Stimulated activated CD8-positive, alpha-beta memory T cell treated with anti-CD3 and anti-CD28 coated beads, Interleukin-15, amount 100 ng/mL, for 24 hours (primary cell): ENCODE measurements at places on chromosomes 5 and 9.

DNA sequence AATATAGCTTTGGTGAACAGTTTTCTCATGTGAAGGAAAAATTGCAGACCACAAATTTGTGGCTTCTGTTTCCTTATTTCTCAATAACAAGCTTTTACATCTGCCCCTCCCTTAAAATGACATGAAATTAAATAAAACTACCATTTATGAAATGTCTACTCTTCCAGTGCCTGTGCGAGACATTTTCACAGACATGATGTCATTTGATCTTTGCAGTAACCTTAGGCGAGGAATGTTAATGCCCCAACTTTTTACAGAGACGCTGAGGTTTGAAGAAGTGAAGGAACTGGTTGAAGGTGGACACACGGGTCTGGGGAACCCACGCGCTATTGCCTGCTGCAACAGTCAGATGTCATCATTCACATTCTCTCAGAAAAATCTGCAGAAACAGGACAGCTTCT is 61.5 kb downstream of the OSTF1 start:
- no peak for DNase-seq

GRCh38 chr9:113293285-113293878 is 9.8 kb downstream of the RNF183 start:
- no peak for DNase-seq

- no peak for DNase-seq
Observed at GRCh38 chr9:74556685-74557084, 59.5 kb downstream of the RORB start.

- no peak for DNase-seq
Observed at GRCh38 chr5:172902497-172903472, 56.4 kb upstream of the RPL26L1 start.

GRCh38 chr5:145811834-145812625 is 23.1 kb downstream of the PRELID2 start:
- no peak for DNase-seq

DNA sequence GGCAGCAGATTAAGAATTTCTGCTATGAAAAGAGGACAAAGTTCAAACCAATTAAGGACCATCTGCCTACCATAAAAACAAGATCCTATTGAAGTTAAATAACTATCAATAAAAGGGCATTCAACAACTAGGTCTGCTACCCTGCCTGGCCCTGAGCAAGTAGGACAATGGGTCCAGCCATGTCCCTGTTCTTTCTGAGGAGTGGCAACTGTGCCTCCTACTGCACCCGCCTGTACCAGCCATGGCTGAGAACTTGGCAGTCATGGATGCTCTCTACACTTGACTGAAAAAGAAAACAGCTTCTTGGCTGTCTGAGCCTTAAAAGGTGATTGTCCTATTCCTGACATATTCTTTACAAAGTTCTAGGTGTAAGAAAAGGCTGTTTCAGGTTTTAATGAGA is 652.4 kb downstream of the PDE4D start:
- DNase-seq: no peak

DNA sequence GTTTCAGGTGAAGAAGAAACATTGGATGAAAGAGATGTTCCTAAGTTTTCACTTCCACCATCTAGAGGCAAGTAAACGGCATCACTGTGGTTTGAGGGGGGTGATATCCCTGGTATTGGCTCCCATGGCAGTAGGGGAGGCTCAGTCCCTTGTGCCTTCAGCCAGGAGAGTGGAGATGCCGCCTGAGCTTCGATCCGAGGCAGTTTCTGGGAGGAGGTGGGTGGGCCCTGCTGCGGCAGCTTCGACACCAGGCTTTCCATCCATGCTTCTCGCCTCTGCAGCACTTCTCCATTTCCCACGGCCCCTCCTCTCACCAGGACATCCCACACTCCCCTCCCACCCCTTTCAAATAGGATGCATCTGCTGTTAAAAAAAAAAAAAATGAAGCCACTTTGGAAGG is 258.3 kb downstream of the GADD45G start:
- DNase-seq: no peak

DNA sequence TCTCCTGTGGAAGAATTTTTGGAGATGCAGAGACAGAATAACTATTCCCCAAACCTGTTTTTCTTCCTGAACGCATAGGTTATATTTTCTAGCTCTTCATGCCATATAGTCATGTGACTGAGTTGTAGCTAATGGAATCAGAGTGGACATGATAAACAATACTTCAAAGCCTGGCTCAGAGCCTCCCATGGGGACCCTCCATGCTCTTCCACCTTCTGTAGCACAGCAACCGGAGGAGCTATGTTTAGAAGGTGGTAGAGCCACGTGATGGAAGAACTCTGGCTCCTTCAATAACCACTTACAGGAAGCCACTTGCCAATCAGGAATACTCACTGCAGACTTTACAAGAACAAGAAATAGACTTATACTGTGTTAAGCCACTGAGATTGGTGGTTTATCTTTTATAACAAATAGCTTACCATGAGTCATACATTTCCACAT is 39.2 kb downstream of the NADK2 start:
- no peak for DNase-seq

DNA sequence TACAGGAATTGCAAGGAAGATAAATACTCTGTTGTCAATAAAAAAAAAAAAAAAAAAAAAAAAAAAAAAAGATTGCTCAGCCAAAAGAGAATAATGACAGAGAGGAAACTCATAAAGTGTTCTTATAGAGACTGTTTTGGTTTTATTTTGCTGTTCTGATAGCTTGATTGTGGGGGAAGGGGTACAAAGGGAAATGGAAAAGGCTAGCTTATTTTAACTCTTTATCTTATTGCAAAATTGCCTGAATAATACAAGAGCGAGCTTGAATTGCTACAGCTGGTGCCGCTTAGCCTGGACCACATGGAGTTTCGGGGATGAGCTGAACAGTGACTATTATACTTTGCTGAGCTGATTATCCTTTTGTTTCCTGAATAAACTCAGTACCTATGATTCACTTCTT is 31.0 kb upstream of the SHISAL2B start:
- no peak for DNase-seq

- peak; percentile 42 for DNase-seq
Observed at GRCh38 chr5:43019614-43020398, 20.3 kb downstream of the ANXA2R start.

DNA sequence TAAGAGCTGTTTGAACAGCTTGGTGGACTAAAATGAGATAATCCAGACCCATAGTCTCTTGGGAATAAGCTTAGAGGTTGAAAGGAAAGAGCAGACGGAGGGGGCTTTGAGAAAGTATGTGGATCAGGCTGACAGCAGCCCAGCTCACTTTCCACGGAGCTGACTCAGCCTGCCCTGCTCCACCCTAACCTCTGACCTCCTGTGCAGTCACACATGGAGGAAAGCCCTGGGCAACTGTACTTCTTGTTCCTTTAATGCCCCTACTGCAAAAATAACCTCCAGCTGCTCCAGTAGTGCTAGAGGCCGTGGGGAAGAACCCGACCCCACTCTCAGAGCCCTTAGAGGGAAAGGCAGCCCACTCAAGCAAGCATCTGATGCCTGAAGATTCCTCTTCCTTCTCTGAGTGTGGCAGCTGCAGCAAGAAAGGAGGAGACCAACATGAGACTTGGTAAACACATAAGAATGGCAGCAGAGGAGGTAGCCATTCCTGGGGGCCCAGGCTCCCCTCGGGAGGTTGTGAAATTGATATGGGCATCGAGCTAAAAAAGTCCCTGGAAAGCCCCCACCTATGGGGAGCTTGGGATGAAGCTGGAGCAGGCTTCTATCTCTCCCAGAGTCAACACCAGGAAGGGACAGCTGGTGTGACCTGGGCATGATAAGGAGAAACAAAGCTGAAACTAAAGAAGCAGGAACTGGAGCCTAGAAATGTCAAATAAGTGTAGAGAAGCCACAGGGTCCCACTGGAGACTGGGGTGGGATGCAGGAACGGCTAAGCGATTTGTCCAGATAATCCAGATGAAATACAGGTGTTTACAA is 204.3 kb downstream of the PIK3R1 start:
- no peak for DNase-seq

- DNase-seq: no peak
Observed at GRCh38 chr5:73218552-73219171, 45.7 kb downstream of the TMEM174 start.

- DNase-seq: no peak
Observed at GRCh38 chr5:132457371-132458225, 33.0 kb downstream of the IRF1 start.

GRCh38 chr5:136054142-136055019 is 25.6 kb downstream of the TGFBI start:
- no peak for DNase-seq

- DNase-seq: no peak
Observed at GRCh38 chr5:103102234-103102633, 17.7 kb downstream of the GIN1 start.

GRCh38 chr5:90056911-90057705 is 352.4 kb downstream of the CETN3 start:
- DNase-seq: no peak

DNA sequence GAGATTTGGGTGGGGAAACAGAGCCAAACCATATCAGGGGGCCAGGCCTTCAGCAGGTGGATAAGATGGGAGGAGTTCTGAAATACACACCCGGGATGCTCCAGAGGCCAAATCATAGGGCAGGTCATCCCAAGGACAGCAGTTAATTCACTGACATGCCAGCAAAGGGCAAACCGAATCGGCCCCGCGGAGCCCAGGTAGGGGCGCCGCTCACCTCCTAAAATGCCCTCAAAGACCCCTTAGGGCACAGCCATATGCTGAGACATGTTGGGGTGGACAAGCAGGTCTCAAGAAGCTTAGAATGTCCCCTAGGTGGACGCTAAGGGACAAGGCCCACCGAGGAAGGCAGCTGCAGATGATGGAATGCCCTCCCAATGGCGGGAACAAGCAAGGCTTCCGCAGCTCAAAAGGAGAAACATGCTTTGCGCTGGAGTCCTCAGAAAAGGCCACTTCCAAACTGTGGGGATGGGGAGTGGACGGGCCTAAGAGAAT is 144.9 kb downstream of the ERCC6L2 start:
- no peak for DNase-seq

DNA sequence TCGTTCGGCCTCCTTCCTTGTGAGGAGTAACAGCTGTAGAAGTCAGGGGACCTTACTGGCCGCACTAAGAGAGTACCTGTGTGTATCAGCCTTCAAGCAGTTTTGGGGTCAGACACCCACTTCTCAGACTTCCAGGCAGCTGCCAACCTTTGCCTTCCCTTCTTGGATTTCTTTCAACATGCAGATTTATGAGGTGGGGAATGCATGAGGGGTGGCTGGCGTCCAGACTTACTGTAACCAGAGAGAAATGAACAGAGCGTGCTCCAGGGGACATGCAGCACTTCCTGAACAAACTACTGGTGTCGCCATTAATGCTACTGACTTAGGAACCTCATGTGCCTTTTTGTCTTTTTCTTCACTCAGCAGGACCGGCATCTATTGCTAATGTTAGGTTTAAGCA is 46.7 kb downstream of the INSYN2B start:
- DNase-seq: no peak

DNA sequence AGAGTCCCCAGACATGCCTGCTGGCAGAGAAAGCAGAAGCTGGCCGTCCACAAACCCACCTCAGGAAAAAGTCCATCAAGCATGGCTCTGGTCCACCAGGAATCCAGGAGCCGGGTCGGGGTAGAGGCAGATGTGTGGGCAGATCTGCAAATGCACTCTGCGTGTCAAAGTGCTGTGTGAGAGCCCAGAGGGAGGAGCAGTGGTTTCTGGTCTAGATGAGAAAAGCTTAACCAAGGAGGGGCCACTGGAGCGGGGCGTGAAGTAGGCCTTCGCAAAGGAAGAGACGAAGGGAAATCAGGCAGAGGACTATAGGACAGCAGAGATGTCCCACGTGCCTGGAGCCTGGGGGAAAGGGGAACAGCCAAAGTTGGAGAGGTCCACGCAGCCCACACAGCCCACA is 40.0 kb downstream of the TTLL11 start:
- DNase-seq: no peak

DNA sequence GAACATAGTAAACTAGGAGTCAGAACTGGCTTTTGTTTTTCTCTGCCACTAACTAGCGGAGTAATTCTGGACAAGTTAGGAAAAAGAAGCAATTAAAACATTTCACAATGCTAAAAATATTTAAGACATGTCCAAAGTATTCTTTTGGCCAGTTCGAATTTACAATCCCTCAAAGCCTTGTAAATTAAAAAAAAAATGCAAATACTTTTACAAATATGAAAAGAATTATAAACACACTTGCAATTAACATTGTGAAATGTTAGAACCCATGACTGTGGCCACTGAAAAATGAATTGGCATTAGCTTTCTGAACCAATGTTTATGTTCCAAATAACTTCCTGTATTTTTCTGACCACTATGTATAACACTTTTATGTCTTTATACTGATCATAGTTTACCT is 2.2 kb downstream of the RAD1 start:
- no peak for DNase-seq

GRCh38 chr5:141952020-141952419 is 6.0 kb downstream of the PCDH12 start:
- no peak for DNase-seq

GRCh38 chr9:131239161-131239975 is 36.9 kb downstream of the FAM78A start:
- DNase-seq: no peak

DNA sequence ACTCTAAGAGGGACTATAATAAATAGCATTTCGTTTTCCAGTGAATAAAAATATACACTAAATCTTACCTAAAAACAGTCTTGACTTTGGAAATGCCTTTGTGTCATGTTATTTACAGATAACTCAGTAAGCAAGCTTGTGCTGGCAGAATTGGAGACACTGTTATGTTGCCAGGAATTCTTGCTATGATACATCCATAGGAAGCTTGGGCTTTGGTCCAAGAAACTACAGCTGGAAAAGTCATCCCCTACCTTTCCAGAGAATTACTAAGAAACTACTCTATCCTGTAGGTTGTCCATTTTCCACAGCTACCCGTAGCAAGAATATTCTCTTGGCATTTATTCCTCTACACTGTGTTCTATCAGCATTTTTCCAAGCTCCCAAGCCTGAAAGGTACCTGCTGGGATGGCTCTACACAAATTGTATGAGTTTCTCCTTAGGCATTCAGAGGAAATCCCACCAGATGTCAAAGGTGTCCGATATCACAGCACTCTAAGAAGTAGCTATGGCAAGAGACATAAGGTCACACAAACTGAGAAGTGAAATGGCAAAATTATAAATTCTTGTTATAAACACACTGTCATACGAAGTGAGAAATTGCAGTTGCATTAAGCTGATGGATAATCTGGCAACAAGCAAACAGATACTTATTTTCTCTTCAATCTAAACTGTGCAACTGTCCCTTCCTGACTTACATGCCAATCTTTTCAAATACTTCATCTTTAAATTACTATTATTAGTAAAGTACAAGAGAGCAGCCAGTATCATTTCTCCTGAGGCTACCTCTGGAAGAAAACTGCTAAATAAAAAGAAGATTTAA is 68.5 kb downstream of the MCTP1 start:
- no peak for DNase-seq

GRCh38 chr5:173753307-173754168 is 134.6 kb upstream of the CPEB4 start:
- DNase-seq: no peak
